Skeletal muscle cell (primary cell): ENCODE measurements at places on chromosomes 6 and 20.

DNA sequence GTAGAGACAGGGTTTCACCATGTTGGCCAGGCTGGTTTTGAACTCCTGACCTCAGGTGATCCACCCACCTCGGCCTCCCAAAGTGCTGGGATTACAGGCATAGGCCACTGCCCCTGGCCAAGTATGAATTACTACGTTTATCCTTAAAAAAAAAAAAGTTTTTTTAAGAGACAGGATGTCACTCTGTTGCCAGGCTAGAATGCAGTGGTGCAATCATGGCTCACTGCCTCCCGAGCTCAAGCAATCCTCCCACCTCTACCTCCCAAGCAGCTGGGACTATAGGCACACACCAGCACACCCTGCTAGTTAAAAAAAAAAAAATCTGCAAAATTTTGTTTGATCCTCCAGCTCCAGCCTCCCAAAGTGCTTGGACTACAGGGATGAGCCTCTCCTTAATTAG lies 23.1 kb downstream of the IYD start:
- DNase-seq = no peak

DNA sequence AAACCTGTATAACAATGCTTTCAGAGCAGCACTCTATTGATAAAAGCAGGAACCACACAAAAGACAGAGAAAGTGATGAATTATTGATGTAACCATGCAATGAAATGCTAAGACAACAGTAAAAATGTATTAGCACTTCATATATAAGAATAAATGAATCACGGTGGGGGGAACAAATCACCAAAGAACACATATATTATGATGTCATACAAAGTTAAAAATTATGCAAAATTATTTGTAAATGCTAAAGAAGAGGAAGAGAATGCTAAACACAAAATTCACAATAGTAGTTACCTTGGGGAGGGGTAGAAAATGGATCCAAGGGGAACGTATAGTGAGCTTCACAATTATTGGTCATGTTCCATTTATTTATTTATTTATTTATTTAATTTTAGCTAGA lies 133.9 kb downstream of the KIF13A start:
- no peak for DNase-seq

GRCh38 chr6:150202404-150202803 lies 59.6 kb downstream of the PPP1R14C start:
- DNase-seq = no peak

DNA sequence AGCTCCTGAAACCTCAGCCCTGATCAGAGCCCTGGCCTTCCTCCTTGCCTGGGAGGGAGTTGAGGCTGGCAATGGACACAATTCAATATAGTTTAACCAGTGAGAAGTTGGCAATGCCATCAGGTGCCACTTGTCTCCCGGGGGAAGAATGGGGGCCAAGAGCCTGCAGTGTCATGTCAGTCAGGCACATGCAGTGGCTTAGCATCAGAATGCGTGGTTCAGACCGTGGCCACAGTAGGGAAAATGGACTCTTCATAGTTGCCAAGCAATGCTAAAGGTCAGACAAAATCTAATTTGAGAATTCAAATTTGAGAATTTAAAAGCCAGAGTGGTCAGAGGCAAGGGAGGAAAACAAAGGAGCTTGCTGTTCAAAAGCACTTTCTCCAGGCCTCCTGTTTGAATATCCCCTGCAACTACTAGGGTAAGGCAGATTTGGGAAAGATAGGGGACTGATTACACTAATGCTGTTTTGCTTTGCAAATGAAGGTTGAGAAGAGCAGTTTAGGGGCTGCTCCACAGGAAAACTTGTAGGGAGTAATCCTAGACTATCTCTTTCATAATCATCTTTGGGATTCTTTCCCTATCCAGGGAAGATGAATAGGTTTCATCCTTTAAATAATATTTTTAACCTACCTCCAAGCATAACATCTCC lies 33.1 kb upstream of the CLIC5 start:
- no peak for DNase-seq

DNA sequence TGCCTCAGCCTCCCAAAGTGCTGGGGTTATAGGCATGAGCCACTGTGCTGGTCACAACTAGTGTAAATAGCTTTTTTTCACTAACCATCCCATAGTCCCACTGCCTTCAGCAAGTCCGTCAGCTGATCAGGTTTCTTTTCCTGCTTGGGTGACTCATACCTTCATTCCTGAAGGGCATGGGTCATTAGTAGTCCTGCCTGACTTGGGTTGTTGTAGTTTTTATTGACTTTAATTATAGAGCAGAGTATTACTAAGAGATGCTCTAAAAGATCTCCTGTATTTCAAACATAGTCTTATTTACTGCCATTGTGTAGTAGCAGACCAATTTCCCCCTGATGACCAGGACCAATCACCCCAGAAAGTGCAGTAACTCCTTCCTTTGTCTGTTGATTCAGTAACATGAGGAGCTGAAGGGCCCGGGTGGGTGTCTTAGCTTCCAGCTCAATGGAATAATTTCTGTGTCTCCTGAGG lies 25.8 kb downstream of the HLA-C start:
- DNase-seq = peak; percentile 28

DNA sequence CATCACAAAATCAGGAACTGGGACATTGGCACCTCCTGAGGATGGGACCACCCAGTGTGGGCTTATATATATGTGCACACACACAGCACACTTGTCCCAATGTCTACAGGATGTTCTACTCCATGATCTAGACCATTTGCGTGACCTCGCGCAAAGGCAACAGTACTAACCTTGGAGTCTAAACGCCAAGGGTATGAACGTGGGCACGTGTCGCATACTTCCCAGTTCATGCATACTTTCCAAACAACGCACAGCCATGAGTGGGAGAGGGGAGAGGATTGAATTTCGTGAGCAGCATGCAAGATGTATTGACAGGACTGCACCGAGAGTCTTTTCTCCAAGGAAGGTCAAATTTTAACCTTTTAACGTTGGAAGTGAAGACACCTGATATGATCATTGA lies 214.2 kb upstream of the QKI start:
- no peak for DNase-seq

DNA sequence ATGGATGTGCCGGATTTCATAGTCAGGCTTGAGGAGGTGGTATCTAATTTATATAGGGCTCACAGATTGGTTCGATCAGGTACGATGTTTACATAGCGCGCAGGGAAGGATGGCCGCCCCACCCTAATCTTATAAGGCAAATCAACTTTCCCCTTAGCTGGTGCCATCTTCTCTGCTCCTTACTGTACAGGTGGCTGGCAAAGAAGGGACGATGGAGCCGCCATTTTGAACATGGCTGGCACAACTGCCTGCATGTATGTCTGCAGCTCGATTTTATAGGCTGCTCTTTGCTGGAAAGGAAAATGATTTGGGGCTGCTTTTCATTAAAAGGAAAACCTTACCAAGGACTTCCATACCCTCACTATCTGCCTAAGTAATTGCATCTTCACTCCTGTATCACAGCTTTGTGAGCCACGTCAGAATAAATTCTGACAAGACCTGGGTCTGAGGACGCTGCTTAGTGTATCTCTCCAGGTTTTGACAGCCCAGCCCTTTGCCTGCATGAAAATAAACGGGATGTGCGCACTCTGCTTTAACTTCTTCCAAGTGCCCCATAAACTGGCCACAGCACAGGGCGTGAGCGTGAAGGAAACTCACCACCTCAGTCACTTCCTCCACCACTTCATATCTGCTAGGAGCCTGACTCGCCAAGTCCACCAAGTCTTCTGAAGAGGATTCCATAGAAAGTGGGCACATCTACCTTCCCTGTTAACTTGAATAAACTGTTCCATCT lies 109.4 kb upstream of the ARMC2 start:
- no peak for DNase-seq

DNA sequence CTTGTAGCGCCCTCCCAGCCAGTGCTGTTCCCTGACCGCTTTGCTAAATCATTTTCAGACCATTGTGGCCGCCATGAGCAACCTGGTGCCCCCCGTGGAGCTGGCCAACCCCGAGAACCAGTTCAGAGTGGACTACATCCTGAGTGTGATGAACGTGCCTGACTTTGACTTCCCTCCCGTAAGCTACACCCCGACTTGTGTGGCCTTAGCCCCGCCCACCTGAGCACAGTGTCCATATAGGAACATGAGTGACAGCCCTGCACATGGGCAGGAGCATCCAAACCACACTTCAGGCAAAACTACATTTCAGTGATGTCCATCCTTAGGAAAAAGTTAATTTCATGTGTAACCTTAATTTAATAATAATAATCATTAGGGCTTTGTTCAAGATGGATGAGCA lies 51.1 kb downstream of the GNAS start:
- DNase-seq = no peak

GRCh38 chr6:105211831-105212230 lies 32.0 kb upstream of the POPDC3 start:
- DNase-seq = no peak

DNA sequence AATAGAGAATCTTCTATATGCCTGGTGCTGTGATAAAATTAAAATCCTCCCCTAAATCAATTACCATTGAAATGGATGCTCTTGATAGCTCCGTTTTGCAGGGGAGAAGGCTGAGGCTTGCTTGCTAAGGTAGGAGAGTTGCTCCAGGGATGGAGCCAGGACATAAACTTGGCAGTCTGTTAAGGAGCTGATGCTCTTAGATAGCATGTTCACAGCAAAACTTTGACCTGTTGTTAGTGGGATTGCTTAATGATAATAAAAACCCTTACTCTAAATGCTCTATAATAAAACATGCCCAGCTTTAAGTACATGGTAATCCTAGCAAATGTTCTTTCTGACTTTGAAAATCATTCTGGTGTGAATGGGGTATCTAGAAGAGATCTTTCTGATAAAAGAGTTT lies 228.4 kb upstream of the JAG1 start:
- no peak for DNase-seq

DNA sequence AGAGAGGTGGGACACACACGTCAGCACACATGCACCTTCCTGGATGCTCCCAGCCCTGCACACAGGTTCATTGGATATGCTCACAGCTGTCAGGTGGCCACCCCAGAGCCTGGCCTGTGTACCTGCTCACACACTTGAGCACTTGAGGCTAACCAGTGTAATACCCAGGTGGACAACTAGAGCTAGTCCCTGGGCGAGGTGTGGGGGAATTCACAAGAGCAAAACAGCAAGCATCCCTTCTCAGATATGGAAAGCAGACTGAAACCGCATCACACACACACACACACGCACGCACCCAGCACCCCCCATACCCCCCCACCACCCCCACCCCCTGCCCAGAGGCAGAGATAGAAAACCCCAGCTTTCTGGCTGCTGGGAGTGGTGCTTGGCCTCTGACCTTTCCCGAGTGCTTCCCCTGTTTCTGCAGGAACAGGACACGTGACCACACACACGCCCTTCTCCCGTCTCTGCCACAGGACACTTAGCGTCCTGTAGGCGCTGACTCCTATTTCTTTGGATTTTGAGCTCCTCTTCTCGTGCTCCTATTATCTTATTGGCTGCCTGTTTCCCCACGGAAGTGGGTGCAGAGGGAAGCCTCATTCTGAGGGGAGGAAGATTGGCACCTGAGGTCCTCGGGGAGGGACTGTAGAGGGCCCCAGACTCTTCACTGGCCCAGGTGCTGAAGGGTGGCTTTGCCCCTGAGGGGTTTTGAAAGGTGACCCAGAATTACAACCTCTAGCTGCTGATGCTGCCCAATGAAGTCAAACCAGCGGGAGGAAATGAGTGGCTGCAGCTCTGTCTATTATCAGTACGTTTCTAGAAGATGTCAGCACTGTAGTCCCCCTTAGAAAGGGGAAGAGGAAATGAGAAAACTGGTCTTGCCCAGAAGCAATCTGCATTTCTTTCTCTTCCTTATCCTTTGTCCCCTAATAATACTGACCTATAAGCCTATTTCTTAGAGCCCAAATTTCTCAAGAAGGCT lies 65.8 kb downstream of the SYTL3 start:
- no peak for DNase-seq
